ENCODE measurements at places on chromosomes 13 and 19. TPM values are rescaled to one million over a fixed set of nuclear protein-coding genes. Genes with fewer than 3 reads are reported as not detected.
A peak's percentile ranks its signal among the peaks of the same experiment; 100 is the strongest.

SLC17A7 gene
- total RNA-seq: not detected

SIGLEC12 gene
- total RNA-seq: not detected

C1QTNF9B gene
- total RNA-seq: not detected

- peak; percentile 73 for DNase-seq
These were observed 26.5 kb upstream of the FOXO1 start for GRCh38 chr13:40692946-40693345.

ZNF878 gene
- 1.1 TPM for total RNA-seq

LMTK3 gene
- total RNA-seq: not detected

PLPP2 gene
- total RNA-seq: 32.6 TPM

EDNRB gene
- total RNA-seq: 2.2 TPM

LACC1 gene
- total RNA-seq: 3.4 TPM

ZNF235 gene
- total RNA-seq: 0.81 TPM

- peak; percentile 31 for DNase-seq
These were observed at the start of gene TEX26 for GRCh38 chr13:30932481-30933353. Gene TEX26, plus strand, starts transcription at chr13:30932656. Its CDS starts 60 bp downstream, at chr13:30932716.

DNA sequence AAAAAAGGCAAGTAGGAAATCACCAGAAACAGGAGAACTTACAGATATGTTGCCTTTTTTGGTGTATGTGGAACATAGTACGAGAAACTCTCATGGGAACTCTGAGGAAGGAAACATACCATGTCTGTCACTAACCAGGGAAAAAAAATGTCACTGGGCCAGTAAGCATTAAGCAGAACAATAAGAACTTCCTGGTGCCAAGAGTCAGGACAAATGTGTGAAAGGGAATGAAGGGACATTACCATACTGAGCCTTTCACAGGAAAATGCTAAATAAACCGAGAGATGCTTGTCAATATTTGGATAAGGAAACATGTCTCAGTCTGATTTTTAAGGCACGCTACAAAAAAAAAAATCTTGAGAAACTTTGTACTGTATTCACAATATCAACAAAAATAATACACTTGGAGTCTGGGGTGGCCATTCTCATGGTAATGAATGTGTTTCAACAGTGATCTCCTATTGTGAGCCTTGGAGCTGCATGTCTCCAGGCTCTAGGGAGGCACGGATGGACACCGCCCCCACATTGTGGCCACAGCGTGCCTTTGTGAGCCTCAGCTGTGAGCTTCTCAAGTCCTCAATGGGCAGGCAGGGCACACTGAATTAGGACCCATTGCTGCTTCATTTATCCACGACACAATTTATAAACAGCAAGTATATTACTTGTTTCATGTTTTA lies 113.0 kb upstream of the ARGLU1 start:
- no peak for DNase-seq

LILRA1 gene
- total RNA-seq: not detected

DNA sequence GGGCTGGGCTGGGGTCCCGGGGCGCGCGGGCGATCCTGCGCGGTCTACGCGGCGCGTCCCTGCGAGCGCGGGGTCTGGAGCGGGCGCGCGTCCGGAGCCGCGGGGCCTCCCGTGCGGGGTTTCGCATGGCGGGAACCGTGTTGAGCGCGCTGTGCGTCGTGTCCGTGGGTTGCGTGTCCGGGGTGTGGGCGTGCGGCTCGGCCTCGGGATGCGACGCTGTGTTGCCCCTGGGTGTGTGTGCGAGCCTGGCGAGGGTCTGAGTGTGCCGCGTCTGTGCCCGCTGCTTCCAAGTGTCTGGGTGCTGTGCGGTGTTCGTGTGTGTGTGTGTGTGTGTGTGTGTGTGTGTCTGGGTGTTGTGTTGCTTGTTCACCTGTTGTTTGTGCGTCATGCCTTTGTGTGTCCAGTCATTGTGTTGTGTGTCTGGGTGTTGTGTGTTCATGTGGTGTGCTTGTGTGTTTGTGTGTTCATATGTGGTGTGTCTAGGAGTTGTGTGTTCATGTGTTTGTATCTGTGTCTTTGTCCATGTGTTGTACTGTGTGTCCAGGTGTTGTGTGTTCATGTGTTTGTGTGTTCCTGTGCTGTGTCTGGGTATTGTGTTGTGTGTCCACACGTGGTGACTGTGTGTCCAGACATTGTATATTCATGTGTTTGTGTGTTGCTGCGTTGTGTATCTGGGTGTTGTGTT lies 552 bp downstream of the PLK5 start:
- DNase-seq: no peak

- DNase-seq: no peak
These were observed at the start of gene PALM for GRCh38 chr19:708154-709143. Gene PALM, plus strand, starts transcription at chr19:708935. Its CDS starts 212 bp downstream, at chr19:709147.

CYP2A7 gene
- total RNA-seq: not detected

GRCh38 chr13:84606616-84607015 lies 724.3 kb upstream of the SLITRK1 start:
- DNase-seq: no peak

DNA sequence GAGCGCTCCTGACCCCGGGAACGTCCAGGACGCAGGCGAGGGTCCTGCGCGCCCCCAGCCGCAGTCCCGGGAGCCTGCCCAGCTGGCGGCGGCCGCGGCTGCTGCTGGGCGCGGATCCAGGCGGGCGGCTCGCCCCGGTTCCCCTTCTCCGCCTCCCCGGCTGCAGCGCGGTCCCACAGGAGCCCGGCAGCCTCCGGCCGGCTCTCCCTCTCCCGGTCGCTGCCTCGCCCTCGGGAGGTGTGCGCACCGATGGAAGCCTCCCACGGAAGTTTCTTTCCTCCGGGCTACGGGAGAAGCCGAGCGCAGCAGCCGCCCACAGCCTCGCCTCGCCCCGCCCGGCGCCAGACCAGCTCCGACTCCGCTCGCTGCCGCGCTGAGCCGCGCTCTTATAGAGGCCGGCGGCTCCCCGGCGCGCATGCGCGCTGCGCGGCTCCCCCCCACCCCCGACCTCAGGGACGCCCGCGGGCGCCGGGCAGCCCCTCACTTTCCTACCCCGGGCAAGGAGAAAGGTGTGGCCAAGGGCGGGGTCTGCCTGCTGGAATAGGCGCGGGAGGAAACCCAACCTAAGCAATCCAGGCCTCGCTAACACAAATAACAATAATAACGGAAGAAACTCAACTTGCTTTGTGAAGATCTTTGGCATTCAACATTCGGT lies at the start of gene SHISA2:
Gene SHISA2, minus strand, starts transcription at position 360 of the 655 bp plus-strand sequence. CDS start 1,041 bp downstream, outside the sequence.
- no peak for DNase-seq

ZNF440 gene
- 6.8 TPM for total RNA-seq

GRCh38 chr19:37251308-37252229 lies 33.6 kb downstream of the ZNF383 start:
- peak; percentile 91 for DNase-seq

DNA sequence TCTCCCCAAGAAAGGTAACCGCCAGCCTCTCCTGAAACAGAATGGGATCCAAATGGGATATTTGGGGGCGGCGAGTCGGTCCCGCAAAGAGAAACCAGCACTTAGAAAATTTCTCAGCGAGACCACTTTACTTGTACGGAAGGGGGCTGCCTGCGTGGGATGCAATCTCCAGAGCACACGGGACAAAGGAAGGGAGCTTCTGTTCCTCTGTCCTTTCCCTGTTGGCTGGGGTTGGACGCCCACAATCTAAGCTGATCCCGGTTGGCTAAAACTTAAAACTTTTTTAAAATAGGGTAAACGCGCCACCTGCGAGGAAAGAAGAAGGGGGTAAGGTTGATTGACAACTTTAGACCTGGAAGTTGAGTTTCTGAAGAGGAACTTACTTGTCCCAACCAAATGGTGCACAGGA lies 826 bp upstream of the BSG start:
- DNase-seq: peak; percentile 73

DNA sequence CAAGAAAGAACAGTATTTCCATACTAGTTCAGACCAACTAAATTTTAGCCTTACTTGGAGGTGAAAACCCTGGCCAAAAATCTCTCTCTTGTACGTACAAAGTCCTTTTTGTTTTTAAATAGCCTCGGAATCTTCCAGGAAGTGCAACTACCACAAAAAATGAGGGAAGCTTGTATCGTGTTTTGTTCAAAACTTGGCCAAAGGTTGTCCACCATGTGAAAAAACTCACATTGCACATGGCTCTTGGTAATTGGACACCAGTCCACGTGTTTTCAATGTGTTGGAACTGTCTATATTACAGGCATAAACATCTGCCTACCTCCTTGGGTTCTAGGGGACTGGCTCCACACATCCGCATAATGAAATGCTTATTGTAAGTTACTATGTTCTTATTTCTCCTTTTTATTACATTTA lies 15.2 kb upstream of the STRN4 start:
- no peak for DNase-seq

- peak; percentile 92 for DNase-seq
These were observed 98.7 kb downstream of the STARD13 start for GRCh38 chr13:33186861-33187291.

GRCh38 chr13:27359199-27359821 lies 65.1 kb upstream of the GTF3A start:
- peak; percentile 62 for DNase-seq

GRCh38 chr13:33235078-33235477 lies 50.5 kb downstream of the STARD13 start:
- DNase-seq: peak; percentile 30

DNA sequence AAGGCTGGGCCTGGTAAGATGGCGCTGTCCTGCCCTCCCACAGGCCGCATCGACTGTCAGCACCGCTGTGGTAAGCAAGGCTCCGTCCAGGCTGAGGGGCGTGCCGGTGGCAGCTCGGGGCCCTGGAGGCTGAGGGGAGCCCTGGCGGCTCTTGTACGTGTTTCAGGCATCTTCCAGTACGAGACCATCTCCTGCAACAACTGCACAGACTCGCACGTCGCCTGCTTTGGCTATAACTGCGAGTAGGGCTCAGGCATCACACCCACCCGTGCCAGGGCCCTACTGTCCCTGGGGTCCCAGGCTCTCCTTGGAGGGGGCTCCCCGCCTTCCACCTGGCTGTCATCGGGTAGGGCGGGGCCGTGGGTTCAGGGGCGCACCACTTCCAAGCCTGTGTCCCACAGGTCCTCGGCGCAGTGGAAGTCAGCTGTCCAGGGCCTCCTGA lies 1.2 kb downstream of the IZUMO4 start:
- DNase-seq: no peak
